ENCODE measurements at places on chromosomes 11 and 22.
A peak's percentile ranks its signal among the peaks of the same experiment; 100 is the strongest.

DNA sequence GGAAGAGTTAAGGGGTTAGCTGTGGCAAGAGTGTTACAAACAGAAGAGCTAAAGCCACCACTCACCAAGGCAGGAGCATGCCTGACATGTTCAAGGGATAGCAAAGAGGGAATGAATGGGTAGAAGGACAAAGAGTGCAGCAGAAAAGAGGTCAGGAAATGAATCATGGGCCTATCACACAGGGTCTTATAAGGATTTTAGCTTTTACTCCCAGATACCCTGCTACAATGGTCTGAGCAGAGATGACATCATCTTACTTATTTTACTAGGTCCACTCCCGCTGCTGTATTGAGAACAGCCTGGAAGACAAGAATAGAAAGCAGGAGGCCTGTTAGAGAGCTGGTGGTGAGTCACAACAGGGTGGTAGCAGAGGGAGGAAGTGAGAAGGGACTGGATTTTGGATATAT lies 9.8 kb downstream of the TRAF6 start:
- peak; percentile 94 for DNase-seq

GRCh38 chr11:115500547-115501501 lies 3.4 kb downstream of the CADM1 start:
- DNase-seq: no peak

DNA sequence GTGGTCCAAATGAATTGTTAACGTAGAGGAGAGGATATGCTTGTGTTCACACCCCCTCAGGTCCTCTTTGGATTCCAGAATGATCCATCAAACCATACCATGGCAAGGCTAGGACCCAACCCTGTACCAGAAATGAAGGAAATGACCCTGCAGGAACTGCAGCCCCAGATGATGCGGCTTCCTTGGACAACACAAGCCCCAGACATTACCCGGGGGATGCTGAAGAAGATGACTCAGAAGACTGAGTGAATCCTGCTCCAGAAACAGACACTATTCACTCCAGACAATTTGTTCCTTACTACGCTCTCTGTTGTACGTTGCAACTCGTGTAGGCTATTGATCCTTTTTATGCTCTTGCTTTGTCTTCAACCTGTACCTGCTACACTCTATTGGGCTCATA lies 15.2 kb upstream of the MTMR2 start:
- peak; percentile 28 for DNase-seq

DNA sequence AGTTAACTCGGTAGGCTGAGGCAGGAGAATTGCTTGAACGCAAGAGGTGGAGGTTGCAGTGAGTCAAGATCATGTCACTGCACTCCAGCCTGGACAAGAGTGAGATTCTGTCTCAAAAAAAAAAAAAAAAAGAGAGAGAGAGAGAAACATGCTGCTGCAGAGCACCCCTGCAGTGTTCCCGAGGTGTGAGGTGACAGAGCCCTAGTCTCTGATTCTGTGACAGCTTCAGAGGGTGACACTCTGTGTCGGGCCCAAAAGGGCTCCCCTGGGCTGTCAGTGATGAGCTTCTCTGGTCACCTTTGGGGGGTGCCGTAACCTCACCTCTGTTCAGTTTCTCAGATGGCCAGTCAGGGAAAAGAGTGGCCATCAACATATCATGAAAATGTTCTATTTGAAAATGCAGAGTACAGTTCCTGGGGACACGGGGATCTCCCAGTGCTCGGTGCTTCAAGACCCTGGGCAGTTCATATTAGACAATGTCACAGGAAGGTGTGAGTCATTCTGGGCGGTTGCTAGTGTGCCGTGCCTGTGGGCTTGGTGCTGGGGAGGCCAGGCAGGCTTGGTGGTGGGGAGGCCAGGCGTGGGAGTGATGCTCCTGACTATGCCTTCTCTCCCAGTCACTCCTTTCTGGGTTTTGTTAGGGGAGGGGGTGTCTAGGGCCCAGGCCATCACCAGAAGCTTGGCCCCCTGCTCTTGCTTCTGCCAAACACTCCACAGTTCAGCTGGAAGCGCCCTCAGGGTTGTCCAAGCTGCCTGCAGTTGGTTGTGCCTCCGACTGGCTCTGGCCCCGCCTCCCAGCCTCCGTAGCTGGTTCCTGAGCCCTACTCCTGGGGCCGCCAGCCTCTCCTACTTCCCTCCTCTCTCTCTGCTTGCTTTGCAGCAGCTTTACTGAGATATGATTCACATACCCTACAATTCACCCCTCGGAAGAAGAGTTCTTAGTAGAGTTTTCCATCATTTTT lies 52.5 kb upstream of the CLDN5 start:
- DNase-seq: peak; percentile 33

GRCh38 chr11:109490953-109491635 lies 69.1 kb downstream of the C11orf87 start:
- peak; percentile 72 for DNase-seq

GRCh38 chr11:7418906-7419305 lies 66.4 kb upstream of the OLFML1 start:
- no peak for DNase-seq

- peak; percentile 21 for DNase-seq
Measured at GRCh38 chr11:2724653-2725367, 25.0 kb upstream of the KCNQ1OT1 start.

DNA sequence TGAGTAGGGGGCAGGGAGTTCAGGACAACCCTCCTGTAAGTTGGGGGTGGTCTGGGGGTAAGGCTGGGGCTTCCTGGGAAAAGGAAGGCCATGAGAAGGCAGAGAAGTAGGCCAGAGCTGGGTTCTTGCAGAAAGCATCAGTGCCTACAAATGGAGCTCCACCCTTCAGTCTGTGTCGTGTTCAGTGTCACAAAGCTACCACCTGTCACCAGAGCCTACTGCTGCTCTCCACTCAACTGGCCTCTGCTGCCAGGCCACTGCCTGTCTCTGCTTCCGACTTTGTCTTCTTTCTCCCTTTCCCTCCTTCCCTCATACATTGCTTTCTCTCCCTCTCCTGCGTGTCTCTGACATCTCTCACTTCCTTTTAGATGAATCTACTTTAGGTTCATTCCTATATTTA lies 3.4 kb upstream of the WBP2NL start:
- no peak for DNase-seq

DNA sequence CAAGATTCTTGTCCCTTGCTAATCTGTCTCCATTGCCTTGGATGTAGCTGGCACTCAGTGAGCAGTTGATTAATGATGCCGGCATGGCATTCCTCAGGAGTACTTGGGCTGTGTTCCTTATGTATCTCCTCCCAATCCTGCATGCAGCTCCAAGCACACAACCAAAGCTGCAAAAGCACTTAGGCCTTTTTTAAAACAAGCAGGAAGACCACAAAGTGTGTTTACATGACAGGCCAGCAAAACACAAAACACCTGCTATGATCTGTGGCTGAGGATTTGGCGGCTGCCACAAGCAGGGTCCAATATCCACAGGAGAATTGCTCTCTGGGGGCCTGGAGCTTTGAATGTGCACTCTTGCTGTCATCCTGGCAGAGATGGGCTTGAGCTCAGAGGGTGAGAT lies 8.9 kb downstream of the ABTB2 start:
- DNase-seq: no peak

DNA sequence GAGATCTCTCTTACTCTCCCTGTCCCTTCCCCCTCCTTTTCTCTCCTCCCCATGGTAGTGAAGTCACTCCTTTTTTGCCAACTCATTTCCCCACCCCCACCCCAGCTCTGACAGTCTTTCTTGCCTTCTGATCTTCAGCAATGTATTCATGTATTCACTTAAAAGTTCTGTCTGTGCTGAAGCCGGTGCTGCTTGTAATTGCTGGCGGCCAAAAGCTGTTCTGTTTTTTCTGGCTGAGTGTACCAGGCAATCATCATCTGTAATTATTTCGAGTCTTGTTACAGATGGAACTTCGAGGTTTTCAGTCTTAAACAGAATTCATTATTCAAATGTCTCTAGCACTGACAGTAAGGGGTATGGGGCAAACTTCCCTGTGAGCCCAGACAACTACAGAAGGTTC lies 99.5 kb downstream of the SPATA19 start:
- DNase-seq: no peak

- no peak for DNase-seq
Measured at GRCh38 chr11:109730669-109731068, 308.7 kb downstream of the C11orf87 start.

GRCh38 chr11:33040033-33040861 lies 875 bp downstream of the TCP11L1 start:
- DNase-seq: peak; percentile 32

DNA sequence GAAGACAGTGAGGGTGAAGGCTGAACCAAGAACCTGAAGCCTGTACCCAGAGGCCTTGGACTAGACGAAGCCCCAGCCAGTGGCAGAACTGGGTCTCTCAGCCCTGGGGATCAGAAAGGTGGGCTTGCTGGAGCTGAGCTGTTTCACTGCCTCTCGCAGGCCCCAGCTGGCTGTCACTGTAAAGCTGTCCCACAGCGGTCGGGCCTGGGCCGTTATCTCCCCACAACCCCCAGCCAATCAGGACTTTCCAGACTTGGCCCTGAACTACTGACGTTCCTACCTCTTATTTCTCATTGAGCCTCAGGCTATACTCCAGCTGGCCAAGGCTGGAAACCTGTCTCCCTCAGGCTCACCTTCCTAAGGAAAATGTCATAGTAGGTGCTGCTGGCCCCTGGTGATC lies 4.1 kb downstream of the PPP1CA start:
- no peak for DNase-seq

GRCh38 chr11:112175599-112175952 lies 264 bp downstream of the BCO2 start:
- DNase-seq: no peak

- DNase-seq: no peak
Measured at GRCh38 chr11:129258205-129258604, 66.1 kb upstream of the ARHGAP32 start.

DNA sequence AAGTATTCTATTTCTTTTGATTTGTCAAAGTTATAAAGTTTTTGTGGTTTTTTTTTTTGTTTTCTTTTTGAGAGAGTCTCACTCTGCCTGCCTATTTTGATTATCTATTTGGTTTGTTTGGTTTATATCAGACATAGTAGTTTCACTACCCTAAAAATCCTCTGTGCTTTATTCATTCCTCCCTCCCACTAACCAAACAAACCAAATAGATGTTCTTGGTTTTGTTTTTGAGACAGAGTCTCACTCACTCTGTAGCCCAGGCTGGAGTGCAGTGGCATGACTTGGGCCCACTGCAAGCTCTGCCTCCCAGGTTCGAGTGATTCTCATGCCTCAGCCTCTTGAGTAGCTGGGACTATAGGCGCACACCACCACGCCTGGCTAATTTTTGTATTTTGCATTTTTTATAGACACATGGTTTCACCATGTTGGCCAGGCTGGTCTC lies 67.9 kb downstream of the ENTHD1 start:
- no peak for DNase-seq

- DNase-seq: peak; percentile 79
Measured at GRCh38 chr22:44658311-44658953, 43.6 kb upstream of the PRR5 start.

- DNase-seq: no peak
Measured at GRCh38 chr22:44196731-44197131, 16.0 kb downstream of the PARVG start.

- no peak for DNase-seq
Measured at GRCh38 chr11:77024745-77025144, 9.5 kb upstream of the B3GNT6 start.

DNA sequence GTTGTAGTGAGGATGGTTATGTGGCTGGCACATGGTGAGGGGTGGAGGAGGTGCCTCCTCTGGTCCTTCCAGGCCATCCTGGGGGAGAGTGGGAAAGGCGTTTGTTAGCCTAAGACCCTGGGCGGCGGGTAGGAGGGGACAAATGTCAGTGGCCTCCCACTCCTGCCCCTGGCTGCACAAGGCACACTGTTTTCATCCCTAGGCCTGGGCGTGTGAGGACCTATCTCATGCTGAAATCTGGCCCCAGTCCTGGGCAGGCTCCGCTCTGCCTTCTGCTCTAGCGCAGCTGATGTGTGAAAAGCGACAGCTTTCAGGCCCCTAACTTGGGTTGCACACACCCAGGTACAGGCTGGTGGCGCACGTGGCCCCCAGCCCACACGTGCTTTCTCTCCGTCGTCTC lies 32.1 kb downstream of the DAGLA start:
- DNase-seq: no peak

- peak; percentile 73 for DNase-seq
Measured at GRCh38 chr11:119000906-119001305, 3.0 kb downstream of the CENATAC start.

DNA sequence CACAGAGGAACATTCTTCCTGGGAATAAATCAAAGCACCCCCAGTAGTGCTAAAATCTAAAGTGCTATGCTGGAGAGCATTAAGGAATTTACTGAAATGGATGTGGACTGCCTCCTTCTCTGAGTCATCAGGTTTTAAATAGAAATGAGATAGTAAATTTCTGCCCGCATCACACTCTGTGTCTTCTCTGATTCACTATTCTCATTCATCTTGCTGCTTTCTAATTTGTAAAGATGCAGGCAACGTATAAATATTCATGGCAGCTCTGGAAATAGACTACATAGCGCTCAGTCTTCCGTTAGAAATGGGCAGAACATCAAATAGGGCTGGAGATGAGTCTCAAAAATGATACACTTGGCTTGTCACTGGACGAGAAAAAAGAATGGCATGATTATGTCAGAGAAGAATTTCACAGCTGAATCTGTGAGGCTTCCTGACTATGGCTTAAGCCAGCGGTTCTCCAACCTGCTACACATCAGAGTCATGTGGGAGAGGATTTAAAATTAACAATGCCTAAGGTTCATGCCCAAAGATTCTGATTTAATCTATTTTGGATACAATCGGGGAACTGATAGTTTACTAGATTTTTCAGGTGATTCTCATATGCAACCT lies 178.2 kb downstream of the LRRC4C start:
- DNase-seq: peak; percentile 97

DNA sequence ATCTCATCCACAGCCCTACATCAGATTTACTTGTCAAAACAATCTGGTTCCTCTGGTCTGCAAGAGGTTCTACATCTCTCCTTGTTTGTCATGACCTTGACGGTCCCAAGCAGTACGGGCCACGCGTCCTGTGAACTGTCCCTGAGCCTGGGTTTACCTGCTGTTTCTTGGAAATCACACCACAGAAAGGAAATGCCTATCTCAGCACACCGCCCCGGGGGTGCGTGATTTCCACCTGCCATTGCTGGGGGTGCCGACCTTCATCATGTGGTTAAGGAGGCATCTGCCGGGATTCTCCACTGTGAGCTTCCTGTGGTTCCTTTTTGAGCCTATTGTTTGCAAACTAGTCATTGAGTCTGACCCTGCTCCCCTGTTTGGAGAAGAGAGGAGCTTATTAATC lies 1363.4 kb downstream of the BRD1 start:
- no peak for DNase-seq

DNA sequence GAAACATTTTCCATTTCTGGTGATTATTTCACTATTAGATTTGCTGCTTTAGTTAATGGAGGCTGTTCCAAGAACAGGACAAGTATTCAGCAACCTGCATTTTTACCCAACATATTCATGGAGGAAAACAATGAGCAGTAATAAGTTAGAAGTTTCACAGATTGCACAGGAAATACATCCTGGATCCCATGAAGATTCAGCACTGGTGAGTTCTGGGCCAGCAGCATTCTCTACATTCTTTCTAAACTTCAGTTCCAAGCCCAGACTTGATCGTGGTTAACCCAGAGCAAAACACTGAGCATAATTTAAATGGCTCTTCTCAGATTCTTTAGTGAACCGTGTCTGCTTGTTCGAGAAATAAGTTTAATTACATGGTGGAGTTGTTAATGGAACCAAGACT lies 3.8 kb downstream of the FJX1 start:
- DNase-seq: peak; percentile 91

GRCh38 chr11:80163011-80163410 lies 722.2 kb upstream of the TENM4 start:
- peak; percentile 76 for DNase-seq

GRCh38 chr22:23365524-23365923 lies 185.2 kb downstream of the BCR start:
- DNase-seq: no peak
